Stimulated activated CD4-positive, alpha-beta T cell treated with anti-CD3 and anti-CD28 coated beads, Interleukin-12 subunit alpha, Interleukin-12 subunit beta, amount 100 ng/mL, for 24 hours (primary cell): ENCODE measurements at places on chromosomes 16 and 17.

- DNase-seq, result no peak
Observed at GRCh38 chr17:61456688-61457225, 4.5 kb downstream of the TBX4 start.

DNA sequence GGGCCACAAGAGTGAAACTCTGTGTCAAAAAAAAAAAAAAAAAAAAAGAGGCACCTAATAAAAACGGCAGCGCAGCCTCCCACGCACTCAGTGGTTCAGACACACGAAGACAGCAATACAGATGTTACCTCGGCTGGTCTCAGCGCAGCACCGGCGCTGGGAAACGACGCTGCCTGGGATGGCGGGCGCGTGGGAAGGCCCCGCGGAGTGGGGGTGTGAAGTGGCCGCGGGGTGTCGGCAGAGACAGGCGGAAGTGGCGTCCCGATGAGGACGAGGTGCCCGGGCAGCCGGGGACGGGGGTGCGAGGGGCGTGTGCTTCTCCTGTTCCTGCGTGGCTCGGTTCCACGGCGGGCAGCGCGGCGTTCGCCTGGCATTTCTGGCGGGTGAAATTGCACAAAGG lies 179.4 kb downstream of the BANP start:
- no peak for DNase-seq

DNA sequence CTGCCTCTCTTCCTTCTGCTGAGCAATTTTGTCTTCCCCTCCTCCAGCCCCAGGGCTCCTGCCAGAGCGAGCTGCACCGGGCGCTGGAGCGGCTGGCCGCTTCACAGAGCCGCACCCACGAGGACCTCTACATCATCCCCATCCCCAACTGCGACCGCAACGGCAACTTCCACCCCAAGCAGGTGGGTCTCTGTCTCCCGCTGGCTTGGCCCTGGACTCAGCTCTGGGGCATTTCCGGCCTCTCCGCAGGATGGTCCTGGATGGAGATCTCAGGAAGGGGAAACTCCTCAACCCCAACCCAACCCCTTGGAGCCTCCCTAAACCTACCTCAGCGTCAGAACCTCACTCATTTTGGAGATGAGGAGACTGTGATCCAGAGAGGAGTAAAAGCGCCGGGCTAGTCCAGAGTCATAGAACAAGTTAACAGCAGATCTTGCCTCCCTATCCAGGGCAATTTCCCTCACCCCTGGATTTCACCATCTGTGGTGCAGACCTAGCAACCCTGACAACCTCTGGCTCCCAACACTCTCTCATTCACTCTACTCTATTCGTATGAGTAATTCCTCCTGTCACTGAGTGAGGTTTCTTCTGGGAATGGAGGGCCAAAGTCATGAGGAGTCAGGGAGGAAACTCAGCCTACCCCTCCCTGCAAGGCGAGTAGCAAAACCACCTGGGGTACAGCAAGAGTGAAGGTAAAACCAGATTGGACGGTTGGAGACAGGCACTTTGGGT lies 10.8 kb downstream of the IGFBP4 start:
- no peak for DNase-seq

DNA sequence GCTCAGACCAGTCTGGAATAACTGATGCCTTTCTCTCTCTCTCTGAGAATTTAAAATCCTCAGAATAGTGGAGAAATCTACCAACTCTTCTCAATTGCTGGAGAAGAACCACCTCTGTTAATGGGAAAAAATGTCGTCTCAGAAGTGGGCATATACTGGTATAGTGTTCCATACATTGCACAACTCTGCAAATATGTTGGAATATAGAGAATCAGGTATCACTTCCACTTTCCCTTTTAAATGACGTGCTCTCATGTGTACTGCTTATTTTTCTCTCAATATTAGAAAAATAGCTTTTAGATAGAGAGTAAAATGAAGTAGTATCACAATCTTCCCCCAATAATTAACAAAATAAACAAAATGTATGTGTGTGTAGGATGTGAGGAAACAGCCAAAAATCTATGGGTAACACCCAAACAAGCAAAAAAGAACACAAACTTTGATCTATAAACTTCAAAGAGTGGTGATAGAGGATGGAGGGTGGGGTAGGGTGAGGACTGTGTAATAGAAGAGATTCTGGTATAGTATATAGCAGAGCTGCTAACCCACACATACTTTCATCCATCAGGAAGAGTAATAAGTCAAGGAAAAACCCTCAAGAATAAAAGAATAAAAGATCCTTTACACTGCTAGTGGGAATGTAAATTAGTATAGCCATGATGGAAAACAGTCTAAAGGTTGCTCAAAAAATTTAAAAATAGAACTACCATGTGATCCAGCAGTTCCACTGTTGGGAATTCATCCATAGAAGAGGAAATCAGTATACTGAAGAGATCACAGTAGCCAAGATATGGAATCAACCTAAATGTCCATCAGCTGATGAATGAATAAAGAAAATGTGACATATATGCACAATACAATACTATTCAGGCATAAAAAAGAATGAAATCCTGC lies 46.9 kb downstream of the NFATC3 start:
- DNase-seq, result no peak

- DNase-seq, result no peak
Observed at GRCh38 chr16:81484908-81485624, 40.5 kb downstream of the CMIP start.

DNA sequence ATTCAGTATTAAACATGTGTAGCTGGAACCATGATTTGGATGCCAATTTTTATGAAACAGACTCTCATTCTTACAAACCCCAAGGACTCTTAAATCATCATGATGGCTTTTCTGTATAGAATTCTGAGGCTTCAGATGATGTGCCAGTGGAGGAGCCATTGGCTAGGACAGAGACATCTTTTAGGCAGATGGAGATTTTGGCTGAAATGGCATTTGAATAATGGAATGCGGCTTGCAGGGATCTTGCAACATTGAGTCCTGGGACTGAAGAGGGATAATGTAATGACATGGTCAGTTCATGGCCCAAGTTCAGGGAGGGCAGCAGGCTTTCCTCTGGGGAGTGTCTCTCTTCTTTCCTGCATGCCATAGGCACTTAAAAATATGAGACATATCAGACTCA lies 172.4 kb downstream of the ABCA8 start:
- DNase-seq, result no peak

GRCh38 chr16:70419384-70420327 lies 19.2 kb downstream of the ST3GAL2 start:
- DNase-seq, result no peak

DNA sequence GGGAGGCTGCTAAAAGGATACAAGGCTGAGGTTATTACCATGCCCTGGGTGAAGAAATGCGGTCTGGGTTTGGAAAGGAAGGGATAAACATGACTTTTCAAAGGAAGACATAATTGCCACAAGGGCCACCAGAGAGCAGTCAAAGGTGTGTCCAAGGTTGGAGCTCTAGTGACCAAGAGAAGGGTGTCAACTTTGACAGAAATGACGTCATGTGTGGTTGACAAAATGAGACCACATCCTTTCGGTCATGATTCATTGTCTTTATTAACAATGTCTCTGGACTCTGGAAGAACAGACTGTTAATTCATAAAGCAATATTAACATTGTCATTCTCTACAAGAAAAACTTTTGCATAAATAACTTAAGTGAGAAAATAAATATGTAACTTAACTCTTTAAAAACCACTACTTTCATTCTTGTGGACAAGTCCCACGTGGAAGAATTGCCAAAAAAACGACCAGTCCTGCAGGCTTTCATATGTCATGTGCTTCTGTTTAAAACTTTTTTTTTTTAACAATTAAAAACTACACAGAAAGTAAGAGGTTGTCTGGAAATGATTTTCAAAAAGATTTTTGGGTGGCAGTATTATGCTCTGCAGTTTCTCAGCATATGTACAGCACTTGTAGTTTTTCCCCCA lies 5.0 kb downstream of the SOST start:
- no peak for DNase-seq

GRCh38 chr17:7107012-7107754 lies 7.4 kb downstream of the ASGR2 start:
- DNase-seq, result no peak

- no peak for DNase-seq
Observed at GRCh38 chr16:84833144-84833500, 13.3 kb downstream of the CRISPLD2 start.

DNA sequence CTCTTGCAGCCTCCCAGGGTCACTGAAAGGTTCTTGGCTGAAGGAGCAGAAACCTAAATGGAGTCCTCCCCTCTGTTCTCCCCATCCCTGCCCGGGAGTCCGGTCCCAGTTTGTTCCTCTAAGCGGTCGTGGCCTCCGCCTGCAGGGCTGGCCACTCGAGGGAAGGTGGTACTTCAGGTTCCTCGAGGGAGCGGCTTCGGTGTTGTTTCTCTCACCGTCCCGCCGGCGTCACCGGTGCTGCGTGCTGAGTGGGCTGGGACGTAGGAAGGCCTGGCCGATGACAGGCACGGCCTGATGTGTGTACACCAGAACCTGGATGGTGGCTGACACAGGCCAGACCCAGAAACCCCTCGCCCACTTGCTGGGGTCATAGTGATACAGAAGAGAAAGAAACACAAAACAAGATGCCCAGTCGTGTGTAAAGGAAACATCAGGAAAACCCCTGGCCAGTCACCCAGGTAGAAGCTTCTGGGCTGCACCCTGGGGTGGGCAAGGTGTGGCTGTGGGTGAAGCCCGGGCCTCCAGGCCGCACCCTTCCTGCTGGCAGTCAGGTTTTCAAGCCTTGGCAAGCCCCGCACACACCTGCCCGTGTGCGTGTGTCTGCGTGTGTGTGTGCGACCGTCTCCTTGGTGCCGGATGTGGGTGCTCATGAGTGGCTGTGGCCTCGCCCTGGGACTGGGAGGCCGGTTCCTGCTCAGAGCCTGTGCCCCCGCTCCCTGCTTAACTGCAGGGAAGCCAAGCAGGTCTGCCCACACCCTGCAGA lies 52.0 kb downstream of the BAIAP2 start:
- DNase-seq, result no peak

GRCh38 chr16:50560903-50561863 lies 13.0 kb downstream of the NKD1 start:
- no peak for DNase-seq

- no peak for DNase-seq
Observed at GRCh38 chr16:85040685-85041084, 13.1 kb downstream of the KIAA0513 start.

DNA sequence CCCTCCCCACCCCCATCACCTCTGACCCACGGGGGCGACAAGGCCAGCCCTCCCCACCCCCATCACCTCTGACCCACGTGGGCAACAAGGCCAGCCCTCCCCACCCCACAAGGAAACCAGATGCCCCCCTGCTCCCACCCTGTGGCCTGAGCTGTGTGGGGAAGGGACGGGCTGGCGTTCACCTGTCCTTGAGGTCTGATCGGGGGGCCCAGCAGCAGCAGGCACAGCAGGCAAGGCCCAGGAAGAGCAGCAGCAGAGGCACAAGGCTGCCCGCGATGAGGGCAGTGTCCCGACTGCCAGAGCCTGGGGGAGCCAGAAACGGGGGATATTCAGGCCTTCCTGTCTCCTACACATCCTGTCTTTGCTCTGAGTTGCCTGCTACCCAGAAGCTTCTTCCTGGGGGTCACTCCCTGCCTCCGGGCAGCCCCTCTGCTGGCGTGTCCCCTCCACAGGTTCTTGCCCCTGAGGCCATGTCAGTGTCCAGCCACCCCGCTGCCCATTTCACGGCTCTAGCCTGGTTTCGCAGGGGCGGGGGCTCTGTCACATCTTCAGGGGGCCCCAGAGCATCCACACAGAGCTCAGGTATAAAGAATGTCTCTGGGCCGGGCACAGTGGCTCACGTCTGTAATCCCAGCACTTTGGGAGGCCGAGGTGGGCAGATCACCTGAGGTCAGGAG lies 6.8 kb downstream of the SCARF1 start:
- DNase-seq, result no peak
